Hematopoietic multipotent progenitor cell treated with erythropoietin and hydrocortisone succinate and interleukin-3 and kit ligand, for 17 days (in vitro differentiated cells): ENCODE measurements at places on chromosomes 3 and 15.

- no peak for DNase-seq
Measured at GRCh38 chr3:73576999-73577461, 47.7 kb downstream of the PDZRN3 start.

- DNase-seq, result no peak
Measured at GRCh38 chr15:69860321-69860720, 237.4 kb downstream of the TLE3 start.

- DNase-seq, result no peak
Measured at GRCh38 chr15:86178845-86179244, 99.2 kb downstream of the AGBL1 start.

- no peak for DNase-seq
Measured at GRCh38 chr15:31266712-31267111, 59.9 kb upstream of the KLF13 start.

DNA sequence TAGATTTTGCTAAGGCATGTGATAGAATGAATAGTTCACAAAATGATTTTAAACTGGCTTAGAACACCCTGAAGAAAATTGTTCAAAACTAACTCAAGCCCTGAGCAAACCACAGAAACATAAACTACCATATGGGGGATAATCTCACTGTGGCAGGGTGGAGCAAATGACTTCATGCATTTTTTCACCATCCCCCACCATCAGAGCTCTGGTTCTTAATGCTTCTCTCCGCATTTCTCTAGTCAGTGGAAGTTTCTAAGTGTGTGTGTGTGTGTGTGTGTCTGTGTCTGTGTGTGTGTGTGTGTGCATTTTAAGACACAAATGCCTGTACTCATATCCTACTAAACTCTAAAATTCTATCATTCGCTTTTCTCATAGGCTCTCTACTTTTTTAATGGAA lies 107.1 kb upstream of the PHLDB2 start:
- DNase-seq, result no peak

GRCh38 chr3:159894386-159894785 lies 94.2 kb upstream of the IL12A start:
- no peak for DNase-seq

GRCh38 chr15:86256628-86257027 lies 177.0 kb downstream of the AGBL1 start:
- DNase-seq, result no peak

- DNase-seq, result no peak
Measured at GRCh38 chr3:190747571-190747970, 114.9 kb downstream of the GMNC start.

DNA sequence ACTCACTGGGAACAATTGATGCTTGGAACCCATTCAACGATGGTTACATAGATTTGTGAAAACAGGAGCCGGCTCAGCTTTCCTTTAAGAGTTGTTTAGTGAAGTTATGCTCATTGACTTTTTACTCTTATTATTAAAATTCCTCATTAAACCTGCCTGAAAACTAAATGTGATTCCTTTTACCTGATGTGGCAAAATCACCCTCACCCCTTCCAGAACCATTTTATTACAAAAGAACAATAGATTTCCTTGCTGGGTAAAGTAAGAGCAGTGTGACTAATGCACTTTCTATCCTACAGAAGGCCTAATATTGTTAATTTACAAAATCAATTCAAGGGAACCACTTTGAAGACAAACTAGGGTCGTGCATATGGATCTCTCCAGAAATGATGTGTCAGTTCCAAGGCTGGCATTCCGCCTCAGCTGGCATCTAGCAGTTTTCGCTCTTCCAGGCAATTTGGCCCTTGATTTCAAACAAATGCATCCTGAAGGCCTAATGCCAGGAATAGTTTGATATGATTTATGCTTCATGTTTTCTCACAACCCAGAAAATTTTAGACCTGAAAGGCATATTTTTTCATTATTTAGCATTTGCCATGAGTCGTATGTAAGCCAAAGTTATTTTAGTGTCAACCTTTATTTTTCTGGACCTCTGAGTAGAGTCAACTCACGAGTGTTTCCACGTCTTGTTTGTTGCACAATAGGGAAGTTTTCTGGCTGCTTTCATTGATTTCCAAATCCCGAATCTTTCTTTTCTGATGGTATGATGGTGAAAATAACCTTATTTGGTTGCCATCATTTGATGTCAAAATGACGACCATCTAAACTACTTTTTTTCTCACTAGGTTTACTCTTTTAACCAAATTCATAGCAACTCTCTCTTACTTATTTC lies 447.8 kb downstream of the MECOM start:
- no peak for DNase-seq

- DNase-seq, result no peak
Measured at GRCh38 chr3:59256230-59256629, 206.4 kb upstream of the CFAP20DC start.

GRCh38 chr15:77654975-77655374 lies 22.3 kb upstream of the LINGO1 start:
- DNase-seq, result no peak

- no peak for DNase-seq
Measured at GRCh38 chr15:44186705-44187104, 8.4 kb downstream of the FRMD5 start.

DNA sequence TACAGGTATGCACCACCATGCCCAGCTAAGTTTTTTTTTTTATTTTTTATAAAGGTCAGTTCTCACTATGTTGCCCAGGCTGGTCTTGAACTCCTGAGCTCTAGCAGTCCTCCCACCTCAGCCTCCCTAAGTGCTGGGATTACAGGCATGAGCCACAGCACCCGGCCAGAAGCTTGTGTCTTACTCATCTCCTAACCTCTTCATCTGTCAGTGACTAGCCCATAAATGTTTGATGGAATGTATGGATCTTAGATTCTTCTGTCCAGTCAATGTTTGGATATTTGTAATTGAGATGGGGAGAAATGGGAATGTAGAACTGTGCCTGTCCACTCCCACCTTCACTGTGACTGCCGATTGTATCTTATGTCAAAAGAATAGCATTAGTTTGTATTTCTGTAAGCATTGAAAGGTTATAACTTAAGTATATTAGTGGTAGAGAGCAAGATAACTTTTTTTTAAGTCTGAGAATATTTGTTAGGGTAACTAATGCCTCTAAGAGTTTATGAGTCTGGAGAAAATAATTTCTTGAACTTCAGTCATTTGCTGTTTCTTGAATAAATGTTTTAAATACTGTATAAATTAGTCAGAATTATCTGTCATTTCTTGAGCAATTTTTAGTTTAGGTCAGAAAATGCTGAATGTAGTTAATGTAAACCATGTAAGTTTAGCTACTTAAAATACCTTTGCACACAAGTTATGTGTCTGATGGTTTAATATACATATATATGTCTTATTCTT lies 215.3 kb upstream of the CGNL1 start:
- DNase-seq, result no peak

- no peak for DNase-seq
Measured at GRCh38 chr15:58118272-58118671, 19.9 kb upstream of the AQP9 start.

- no peak for DNase-seq
Measured at GRCh38 chr3:103512595-103512994, 1077.8 kb downstream of the ZPLD1 start.

GRCh38 chr3:48989796-48990635 lies at the start of gene P4HTM:
TSS of gene P4HTM (plus strand) at chr3:48990241. CDS start at chr3:48990257, 16 bp downstream.
- DNase-seq, result peak; percentile 91

DNA sequence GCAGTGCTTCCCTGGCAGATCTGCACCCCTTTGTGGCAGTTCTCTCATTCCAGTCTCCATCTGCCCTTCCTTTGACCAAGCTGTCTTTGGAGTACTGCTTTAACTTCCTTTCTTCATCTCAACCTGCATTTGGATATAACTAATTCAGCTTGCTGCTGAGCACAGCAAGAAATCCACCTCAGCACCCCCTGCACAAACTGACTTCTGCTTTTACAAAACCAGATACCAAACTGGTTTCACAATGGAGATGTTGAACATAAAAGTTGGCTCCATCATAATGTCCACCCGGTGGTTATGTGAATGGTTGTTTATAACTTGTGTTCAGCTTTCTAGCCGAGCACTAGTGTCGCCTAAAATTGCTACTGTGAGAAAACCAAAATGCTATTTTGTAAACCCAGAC lies 341.1 kb upstream of the SEMA6D start:
- DNase-seq, result no peak

GRCh38 chr3:84073664-84074063 lies 885.1 kb upstream of the CADM2 start:
- DNase-seq, result no peak

DNA sequence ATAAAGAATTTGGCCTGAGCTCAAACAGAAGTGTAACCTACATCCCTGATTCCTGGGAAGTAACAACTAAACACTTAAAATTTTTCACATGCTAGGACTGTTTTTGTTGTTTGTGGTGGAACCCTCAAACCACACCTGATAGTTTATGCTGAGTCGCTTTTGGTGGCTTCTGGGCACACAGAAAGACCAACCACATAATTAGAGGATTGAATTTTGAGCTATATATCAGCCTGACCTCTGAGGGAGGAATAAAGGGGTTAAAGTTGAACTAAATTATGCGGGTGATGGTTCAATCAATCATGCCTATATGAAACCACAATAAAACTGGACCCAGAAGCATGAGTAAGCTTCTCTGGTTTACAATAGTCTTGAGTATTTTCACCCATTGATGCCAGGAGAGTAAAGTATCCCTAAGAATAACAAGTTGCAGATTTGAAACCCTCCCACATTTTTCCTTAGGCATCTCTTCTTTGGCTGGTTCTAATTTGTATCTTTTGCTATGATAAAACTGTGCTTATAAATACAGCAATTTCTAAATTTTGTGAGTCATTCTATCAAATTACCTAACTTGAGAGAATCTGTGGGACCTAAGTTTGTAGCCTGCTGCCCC lies 1304.5 kb upstream of the GBE1 start:
- no peak for DNase-seq

- no peak for DNase-seq
Measured at GRCh38 chr3:50575372-50575771, 6.0 kb downstream of the HEMK1 start.

- DNase-seq, result no peak
Measured at GRCh38 chr15:83283813-83284558, 478 bp downstream of the BNC1 start.

GRCh38 chr15:83285979-83286553 lies 1.6 kb upstream of the BNC1 start:
- no peak for DNase-seq

GRCh38 chr3:62833538-62833937 lies 41.7 kb downstream of the CADPS start:
- DNase-seq, result no peak

GRCh38 chr15:70358011-70358819 lies 260.5 kb upstream of the TLE3 start:
- no peak for DNase-seq

GRCh38 chr3:188154809-188155574 lies 1.0 kb downstream of the LPP start:
- no peak for DNase-seq

GRCh38 chr3:159157275-159157674 lies 355.4 kb downstream of the MFSD1 start:
- DNase-seq, result no peak

DNA sequence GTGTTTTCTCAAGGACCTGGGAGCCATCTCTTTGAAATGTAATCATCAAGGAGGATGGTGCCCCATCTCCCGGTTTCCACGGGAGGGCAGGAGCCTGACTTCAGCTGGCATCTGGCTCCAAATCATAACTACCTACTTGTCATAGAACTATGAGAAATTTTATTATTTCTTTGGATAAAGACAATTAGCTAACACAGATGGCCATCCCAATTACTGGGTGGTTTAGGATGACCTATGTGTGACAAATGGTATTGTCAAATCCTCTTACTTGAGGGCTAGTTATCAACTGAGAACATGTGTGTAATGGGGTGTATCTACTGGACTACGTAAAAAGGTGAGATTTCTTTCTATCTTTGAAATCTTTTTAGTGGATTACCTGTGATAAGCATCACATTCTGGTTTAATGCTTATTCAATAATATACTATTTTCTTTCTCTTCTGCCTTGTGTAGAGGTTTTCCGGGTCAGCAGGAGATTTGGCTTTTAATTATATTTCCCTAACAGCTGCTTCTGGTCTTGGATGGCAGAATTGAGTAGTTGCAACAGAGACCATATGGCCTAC lies 15.3 kb upstream of the PARP14 start:
- DNase-seq, result no peak

GRCh38 chr3:5972586-5972985 lies 785.1 kb downstream of the EDEM1 start:
- no peak for DNase-seq

GRCh38 chr15:61659566-61660190 lies 400.6 kb downstream of the VPS13C start:
- no peak for DNase-seq

DNA sequence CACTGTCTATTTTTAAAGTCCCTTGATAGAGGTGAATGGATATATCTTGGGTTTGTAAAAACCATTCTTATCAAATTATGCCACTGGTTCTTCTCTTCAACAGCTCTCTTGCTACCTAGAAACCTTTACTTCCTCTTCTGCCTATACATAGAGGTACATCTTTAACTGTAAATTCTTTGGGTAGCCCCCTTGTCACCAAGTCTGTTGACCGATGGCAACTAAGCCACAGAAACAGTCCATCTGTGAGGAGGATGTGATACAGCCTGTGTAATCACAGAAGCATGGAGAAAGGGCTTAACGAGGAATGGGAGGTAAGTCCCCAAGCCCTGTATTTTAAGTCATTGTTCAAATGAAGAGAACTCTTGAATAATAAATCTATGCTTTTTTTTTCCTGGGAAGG lies 246.5 kb upstream of the MDFIC2 start:
- no peak for DNase-seq

GRCh38 chr15:77066971-77067690 lies 3.8 kb downstream of the TSPAN3 start:
- no peak for DNase-seq

GRCh38 chr15:91289324-91289723 lies 189.3 kb downstream of the SV2B start:
- DNase-seq, result no peak

DNA sequence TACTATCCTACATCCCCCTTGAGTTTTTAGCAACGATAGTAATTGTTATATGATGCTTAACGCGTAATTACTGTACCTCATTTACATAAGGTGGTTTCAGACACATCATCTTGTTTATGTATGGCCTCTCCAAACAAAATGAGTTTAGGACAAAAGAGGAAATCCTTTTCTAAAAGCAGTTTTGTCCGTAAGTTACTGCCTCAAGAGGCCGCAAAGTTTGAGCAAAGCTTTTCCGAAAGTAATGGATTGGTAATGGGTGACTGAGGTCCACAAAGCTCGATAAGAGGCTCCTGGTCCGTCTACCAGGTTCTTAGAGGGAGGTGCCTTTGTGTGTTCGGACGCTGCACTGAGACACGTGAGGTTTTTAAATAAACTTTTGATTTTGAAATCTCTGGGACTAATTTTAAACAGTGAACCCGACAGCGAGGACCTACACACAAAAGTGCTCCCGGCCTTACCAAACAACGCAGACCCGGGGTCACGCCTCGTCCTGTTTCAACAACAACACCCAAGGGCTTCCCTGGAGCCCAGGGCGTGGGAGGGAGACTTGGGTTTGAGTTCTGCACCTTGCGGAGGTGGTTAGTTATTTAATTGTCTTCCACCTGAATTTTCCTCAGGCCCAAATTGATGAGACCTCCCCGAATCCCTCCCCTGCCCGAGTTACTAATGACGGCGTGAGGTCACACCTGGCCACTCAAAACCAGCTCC lies 456 bp upstream of the C15orf61 start:
- no peak for DNase-seq
